Fibroblast of the aortic adventitia (primary cell): ENCODE measurements at places on chromosomes 2 and 18. TPM values are rescaled to one million over a fixed set of nuclear protein-coding genes. Genes with fewer than 3 reads are reported as not detected.

Gene TSPYL6
- 0.25 TPM in 1 of 2 replicates, not detected in the other for total RNA-seq

Gene SPC25
- 19.3 TPM in 1 of 2 replicates, not detected in the other for total RNA-seq

Gene MOCOS
- total RNA-seq: 3.5 and 13.1 TPM in 2 replicates

Gene SRD5A2
- total RNA-seq: 0.09 TPM in 1 of 2 replicates, not detected in the other

Gene UPP2
- not detected in 2 replicates for total RNA-seq

Gene SULT1C4
- 0.33 TPM in 1 of 2 replicates, not detected in the other for total RNA-seq

Gene STON1
- total RNA-seq: 24.6 and 79.9 TPM in 2 replicates

- DNase-seq: no peak
These were observed 241.6 kb upstream of the RAB6C start for GRCh38 chr2:129737660-129738527.

GRCh38 chr2:98087447-98088020 is 567 bp downstream of the VWA3B start:
- DNase-seq: peak; percentile 15

DNA sequence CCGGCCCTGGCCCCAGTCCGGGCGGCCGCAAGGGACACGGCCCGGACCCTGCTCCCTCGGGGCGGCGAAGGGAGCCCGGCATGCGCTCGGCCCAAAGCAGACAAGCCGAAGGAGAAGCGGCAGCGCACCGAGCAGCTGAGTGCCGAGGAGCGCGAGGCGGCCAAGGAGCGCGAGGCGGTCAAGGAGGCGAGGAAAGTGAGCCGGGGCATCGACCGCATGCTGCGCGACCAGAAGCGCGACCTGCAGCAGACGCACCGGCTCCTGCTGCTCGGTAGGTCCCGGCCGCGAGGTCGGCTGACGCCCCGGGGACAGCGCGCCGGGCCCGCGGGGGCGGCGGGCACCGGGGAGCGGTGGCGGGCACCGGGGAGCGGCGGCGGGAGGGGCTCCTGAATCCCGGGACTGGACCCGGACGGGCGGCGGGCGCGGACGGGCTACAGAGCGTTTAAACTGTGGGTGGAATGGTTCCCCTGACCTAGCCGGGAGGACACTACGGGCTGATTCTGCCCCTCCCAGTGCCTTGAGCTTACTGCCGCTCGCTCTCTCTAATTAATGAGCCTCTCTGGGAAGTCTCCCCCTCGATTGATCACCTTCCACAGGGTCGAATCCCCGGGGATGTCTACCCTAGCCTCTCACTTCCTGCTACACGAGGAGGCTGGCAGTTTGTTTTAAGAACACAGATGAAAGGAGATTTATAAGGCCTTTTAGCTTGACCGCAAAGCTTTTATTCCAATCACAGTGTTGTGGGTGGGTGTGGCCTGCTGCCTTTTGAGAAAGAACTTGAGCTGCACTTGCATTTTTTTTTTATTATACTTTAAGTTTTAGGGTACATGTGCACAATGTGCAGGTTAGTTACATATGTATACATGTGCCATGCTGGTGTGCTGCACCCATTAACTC is 853 bp downstream of the GNAL start:
- peak; percentile 13 for DNase-seq

DNA sequence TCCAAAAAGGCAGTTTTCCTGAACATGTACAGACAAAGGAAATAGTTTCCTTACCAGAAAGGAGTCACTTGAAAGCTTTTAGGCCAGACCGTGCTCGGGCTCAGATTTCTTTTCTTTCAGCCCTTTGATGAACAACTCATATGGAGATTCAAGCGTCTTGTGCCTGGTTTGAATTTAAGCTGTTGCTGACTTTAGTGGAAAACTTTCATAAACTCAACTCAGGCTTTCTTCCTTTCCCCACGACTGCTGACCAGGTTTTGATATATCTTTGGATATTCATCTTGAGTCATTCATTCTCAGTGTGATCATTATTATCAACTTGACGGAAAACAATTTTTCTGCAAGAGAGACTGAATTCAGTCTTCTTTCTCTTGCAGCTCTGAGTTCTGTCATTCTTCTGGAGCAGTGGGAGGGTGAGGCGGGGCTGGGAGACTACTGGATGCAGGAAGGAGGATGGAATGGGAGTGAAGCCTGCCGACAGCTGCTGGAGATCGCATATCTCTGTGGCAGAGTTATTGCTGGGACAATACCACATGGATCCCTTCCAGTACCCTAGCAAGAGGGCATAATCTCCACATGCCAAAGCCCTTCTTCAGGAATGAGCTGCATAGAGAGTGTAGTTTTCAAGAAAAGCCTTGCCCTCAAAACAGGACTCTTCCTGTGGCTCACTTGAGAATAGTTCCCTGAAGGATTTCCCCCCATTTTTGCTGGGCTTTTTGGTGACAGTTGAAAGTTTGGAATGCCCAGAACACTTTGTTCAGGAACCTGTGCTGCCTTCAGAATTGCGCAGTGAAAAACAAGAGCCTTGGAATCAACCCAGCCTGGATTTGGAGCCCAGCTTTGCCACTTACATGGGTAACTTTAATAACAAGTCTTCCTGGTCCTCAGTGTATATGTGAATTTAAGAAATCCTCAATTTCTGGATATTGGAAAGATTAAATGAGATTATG is 364.4 kb downstream of the ZNF521 start:
- DNase-seq: peak; percentile 25

- peak; percentile 40 for DNase-seq
These were observed 463 bp downstream of the HS1BP3 start for GRCh38 chr2:20650393-20650876.

DNA sequence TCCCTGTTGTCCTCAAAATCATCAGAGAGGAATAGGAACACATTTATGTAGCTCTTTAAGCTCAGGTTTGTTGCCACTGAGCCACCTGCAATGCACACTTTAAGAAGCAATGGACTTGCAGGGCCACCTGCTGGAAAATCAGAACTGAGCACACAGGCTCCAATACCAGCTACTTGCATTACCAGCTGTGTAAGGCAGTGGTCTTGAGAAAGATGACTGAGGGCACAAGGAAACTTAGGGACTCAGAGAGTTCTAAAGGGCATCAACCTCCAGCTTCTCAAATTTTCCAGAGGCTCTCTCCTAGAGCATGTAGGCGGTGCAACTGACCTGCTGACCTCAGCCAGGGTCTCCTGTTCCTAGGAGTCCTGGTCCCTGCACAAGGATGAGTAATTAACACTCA is 2.5 kb upstream of the CNDP2 start:
- peak; percentile 77 for DNase-seq

GRCh38 chr2:80437959-80438358 is 133.4 kb upstream of the LRRTM1 start:
- no peak for DNase-seq

DNA sequence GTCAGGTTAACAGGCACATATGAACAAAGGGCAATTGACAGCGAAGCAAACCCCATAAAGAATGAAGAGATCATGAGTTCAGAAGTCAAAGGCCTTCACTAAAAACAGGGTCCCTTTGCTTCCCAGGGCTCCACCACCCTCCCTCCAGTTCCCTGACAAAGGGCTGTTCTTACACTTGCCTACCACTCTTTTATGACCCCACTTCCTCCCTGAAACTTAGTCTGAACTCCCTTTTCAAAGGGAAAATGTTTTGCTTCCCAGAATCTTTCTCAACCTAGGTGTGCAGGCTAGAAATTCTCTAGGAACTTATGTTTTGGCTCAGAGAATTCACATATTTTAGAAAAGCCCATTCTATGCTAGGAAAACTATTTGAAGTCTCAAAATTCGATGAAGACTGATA is 86.0 kb upstream of the ITGA4 start:
- no peak for DNase-seq

- DNase-seq: no peak
These were observed 72.9 kb downstream of the PTRHD1 start for GRCh38 chr2:24720310-24720709.

DNA sequence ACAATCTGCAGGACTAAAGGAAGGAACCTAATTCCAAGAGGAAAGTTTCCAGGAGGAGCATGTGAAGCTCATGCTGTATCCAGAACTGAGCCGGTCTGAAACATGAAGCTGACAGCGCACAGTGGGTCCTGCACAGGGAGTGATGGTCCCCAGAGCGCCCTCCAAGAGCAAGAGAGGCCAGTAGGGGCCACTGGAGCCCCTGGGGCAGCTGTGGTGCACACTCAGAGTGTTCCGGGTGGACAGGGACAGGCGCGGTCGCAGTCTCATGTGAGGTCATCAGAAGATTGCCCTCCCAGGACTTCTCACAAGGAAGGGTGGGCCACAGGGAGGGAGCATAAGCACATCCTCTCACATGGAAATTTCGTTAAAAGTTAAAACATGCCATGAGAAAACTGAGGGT is 355.9 kb downstream of the EIPR1 start:
- no peak for DNase-seq
